NCI-H526 (cell line): ENCODE measurements at places on chromosomes 12 and 14.

GRCh38 chr14:23321572-23322547 lies 603 bp downstream of the PABPN1 start:
- DNase-seq: peak; percentile 50

DNA sequence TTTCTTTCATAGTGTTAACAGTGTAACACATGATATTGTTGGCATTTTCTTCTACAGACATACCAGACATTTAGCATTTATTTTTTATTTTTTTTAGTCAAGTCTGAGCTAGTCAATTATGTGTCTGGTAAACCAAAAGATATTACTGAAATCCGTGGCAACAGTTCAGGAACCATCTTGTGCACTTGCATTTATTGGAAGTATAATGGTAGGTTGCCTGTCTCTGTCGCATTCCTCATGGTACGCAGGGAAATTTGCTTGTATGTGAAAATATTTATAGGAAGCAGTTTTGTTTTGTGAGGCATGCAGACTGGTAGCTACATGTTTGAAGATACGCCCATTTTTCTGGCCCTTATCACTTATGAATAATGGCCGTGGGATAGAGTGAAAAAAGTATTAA lies 186.1 kb upstream of the SLC38A2 start:
- no peak for DNase-seq

DNA sequence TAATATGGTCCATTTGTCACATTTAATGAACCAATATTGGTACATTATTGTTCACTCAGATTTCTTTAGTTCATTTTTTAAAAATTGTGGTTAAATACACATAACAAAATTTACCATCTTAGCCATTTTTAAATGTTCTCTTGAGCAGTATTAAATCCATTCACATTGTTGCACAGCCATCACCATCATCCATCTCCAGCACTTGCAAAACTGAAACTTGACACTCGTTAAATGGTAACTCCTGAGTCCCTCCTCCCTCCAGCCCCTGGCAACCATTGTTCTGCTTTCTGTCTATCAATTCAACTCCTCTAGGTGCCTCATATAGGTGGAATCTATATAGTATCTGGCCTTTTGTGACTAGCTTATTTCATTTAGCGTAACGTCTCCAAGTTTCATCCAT lies 86.4 kb downstream of the ACACB start:
- DNase-seq: no peak

DNA sequence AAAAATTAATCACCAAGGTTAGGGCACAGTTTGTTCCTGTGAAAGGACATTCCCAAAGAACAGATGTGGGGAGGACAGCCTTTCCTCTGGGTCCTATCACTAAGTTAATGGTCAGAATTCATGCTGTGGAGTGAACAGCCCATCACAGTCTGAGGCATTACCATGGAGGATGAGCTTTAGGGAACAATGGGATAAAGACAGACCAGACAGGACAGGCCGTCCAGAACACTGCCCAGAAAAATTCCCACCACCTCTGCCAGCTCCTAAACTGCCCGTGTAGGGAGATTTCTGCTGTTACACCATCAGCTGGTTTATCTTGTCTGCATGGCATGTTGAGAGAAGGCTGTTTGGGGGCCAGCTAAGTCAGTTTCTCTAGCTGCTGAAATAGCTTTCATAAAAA lies 49.6 kb upstream of the IFNG-AS1 start:
- no peak for DNase-seq

GRCh38 chr14:57987051-57987450 lies 121.2 kb upstream of the SLC35F4 start:
- DNase-seq: no peak

GRCh38 chr14:53368711-53369201 lies 215.6 kb upstream of the DDHD1 start:
- DNase-seq: no peak

DNA sequence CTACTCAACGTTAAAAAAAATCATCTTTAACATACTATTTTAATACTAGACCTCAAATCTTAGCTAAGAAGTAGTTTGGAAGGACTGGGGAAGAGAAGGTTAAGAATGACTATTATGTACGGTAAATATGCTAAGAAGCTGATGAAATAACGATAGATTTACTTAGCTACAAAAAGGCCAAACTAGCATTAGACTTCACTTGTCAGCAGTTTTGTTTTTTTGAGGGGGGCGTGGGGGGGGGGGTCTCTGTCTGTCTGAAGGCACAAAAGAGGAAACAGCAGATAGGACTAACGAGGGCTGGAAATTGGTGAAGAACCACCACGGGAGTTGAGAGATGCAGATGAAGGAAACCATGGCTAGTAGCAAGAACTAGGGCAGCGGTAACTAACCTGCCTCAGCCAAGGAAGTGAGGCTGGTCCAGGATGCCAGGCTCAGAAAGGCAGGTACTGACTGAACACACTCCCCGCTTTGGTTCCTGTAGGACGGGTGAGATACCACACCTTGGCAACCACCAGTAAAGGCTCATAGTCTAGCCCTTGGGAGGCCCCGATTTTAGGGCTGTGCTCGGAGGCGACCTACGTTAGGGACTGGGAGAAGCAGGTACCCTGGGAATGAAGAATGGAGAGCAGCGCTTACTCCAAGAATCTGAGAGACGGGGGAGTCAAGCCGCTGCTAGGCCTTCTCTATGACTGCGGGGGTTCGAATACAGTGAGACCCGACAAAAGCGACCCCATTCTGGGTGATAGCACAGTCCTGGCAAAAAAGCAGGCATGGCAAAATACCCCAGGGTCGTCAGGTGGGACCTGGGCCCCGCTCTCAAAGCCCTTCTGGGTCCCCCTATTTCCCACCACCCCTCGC lies 675 bp downstream of the NEDD8 start:
- DNase-seq: peak; percentile 59

GRCh38 chr14:43591776-43592175 lies 915.3 kb downstream of the FSCB start:
- no peak for DNase-seq

- no peak for DNase-seq
Measured at GRCh38 chr14:87955501-87955900, 37.5 kb downstream of the GALC start.

DNA sequence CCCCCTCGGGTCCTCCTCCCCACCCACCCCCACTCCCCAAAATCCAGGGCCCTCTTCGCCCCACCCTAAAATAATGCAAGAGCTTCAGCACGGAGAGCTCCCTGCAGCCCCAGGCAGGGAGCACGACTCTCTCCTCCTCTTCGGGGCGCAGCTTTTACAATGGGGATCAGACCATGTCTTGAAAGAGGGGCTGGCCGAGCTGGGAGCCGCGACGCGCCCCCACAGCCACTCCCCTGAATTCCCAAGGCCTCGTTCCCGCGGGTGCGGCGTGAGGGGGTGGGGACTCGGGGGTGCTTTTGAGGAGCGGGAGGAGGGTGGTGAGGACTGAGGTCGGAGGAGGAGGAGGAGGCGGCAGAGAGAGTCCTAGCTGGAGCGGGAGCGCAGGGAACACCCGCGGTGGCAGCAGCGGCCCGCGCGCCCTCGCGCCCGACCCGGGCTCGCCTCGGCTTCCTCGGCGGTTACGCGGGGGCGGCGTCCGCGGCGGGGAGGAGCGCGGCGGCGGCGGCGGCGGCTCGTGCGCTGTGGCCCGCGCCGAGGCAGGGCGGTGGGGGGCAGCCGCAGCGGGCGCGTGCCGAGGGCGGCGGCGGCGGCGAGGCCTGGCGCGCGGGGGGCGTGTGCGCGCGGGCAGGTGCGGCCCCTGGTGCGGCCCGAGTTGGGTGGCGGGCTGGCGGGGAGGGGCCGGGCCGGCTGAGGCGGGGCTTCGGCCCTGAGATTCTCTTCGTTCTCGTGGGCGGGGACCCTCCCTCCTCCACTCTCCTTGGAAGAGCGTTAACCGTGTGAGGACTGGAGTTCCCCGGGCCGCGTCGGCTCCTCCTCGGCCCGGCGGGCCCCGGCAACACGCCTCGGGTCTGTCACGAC lies at the start of gene ANKS1B:
Gene ANKS1B (minus strand): TSS at position 666 of the 858 bp plus-strand sequence. CDS start 699 bp downstream, outside the sequence.
- DNase-seq: peak; percentile 95

DNA sequence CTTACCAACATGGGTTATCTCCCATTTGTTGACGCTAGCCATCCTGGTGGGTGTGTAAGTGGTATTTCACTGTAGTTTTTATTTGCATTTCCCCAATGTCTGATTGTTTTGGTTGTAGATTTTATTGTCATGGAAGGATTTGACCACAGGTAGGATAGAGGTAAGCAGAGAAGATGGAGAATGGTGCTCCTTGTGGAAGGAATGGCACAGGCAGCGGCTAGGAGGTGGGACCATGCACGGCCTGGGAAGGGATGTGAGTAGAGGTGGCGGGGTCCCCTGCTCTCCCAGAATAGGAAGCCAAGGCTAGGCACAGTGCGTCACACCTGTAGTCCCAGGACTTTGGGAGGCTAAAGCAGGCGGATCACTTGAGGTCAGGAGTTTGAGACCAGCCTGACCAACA lies 41.4 kb downstream of the PHETA1 start:
- DNase-seq: no peak

- peak; percentile 95 for DNase-seq
Measured at GRCh38 chr14:65412856-65413738, 567 bp downstream of the FUT8 start.

- no peak for DNase-seq
Measured at GRCh38 chr14:90797451-90797850, 18.8 kb downstream of the TTC7B start.

DNA sequence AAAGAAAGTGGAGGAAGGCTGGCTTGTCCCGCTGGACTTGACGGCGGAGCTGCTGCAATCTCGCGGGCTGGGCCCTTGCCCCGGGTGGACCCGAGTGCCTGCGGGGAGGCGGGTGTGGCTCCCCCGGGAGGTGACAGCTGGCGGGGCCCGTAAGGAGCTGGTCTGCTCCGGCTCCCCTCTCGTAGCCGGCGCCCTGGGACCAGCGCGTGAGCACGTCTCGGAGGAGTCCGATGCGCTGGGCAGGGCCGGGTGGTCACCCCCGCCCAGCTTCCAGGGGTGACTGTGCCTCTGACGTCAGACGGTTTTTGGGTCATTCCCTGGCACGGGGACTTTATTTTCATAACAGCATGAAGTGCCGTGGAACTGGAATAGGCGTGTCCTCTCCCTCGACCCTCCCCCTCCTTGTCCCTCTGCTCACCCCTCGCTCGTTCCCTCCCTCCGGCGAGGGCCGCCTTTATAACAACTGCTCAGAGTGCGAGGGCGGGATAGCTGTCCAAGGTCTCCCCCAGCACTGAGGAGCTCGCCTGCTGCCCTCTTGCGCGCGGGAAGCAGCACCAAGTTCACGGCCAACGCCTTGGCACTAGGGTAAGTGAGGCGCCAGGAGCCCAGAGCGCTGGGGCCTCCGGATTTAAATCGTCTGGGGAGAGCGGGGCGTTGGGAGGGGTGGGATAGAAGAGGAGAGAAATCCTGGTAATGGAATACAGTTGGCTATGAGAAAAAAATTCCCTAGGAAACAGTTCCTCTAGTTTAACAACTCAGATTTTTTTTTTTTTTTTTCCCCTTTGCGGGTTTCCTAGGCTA lies at the start of gene GPRC5A:
Gene GPRC5A (plus strand): TSS at position 483 of the 801 bp plus-strand sequence. CDS start 16,688 bp downstream, outside the sequence.
- peak; percentile 80 for DNase-seq

DNA sequence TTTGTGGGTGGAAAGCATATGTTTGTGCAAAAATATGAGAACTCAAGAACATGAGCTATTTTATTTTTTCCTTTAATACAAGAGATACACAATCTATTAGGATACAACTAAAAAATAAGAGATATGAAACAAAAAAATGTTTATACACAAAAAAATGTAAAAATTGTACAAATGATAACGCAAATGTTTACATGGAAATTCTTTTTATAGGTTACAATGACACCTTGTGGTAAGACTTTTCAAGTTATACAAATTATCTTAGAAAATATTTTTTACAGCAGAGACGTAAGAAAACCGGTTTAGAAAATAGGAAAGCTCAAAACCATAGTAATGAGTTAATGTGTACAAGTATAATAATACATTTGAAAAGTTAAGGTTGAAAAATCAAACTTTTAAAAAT lies 25.5 kb downstream of the CEP83 start:
- DNase-seq: no peak

GRCh38 chr14:99427632-99428300 lies 52.9 kb downstream of the SETD3 start:
- DNase-seq: no peak

- DNase-seq: peak; percentile 87
Measured at GRCh38 chr14:91154851-91155625, 41.2 kb downstream of the DGLUCY start.

DNA sequence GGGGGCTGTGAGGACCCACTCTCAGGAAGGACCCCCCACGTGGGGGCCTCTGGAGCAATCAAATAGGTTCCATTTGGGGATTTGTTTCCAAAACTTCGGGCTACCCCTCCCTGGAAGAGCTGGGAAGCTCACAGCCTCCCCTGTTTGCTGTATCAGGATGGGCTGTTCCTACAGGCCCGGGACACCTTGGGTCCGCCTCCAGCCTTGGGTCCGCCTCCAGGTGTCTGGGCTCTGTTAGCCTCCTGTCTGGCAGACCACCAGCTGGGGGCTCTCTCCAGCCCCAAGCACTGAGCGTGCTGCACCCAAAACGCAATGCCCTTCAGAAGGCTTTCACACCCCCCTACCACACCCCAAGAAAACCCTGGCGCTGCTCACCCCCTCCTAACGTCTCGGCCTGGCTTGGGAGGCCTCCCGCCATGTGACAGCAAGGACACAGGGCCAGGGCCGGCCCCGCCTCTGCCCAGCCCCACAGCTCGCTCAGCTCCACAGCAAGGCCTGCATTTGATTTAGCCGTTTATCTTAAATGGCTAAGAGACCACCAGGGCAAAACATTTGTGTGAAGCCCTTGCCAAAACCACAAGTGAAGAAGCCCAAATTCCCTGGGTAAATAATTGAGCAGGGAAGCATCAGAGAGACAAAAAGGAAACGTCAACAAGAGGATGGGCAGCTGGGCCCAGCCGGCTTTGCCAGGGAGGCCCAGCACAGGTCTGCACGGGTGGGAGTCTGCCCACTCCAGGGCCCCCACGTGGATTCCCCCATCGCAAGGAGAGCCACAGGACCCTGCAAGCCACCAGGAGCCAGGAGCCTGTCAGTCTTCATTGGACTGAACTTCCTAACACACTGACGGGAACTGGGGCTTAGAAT lies 39.9 kb downstream of the BCL11B start:
- DNase-seq: no peak

DNA sequence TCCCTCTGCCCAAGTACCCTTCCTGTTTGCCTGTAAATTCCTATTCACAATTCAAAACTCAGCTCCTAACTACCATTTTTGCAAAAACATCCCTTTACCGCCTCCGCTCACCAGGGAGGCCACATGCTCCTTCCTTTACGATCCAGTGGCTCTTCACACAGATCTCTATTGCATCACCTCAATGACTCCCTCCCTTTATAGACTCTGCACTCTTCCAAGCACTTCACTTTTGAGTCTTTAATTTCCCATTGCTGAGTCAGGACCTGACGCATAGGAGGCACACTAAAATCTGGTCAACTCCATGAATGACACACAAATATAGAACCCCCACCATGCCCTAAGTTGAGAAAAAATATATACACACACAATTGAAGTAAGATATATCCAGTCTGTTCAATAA lies 45.9 kb downstream of the PPP1R13B start:
- no peak for DNase-seq
